ENCODE measurements at places on chromosomes 4 and X.

- no peak for DNase-seq
These were observed 120.5 kb downstream of the CAMK2D start for GRCh38 chr4:113641025-113641431.

GRCh38 chr4:34972189-34972588 is 1272.1 kb downstream of the ARAP2 start:
- DNase-seq, result no peak

GRCh38 chrX:96883608-96884007 is at the start of gene RPA4:
Gene RPA4 (plus strand): TSS chrX:96883908. CDS start chrX:96884311, 403 bp downstream.
- no peak for DNase-seq

DNA sequence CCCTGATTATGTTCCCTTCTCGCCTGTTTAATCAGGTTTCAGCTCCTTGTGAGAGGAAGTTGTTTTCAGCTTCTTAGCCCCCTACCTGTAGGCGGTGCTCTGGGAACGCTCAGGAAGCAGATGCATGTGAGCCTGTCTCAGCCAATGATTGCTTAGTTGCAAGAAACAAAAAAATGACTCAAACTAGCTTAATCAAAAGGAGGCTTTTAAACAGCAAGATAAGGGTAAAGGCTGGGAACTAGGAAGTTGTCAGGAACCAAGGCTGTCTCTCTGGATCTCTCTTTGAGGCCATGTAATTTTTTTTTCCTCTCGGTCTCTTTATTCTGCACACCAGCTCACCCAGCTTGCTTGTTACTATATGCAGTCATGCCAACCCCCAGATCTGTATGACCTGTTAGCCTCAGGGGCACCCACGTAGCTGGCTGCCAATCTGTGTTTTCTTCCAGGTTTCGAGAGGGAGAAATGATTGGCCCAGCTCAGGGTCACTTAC is 109.1 kb downstream of the PTTG2 start:
- peak; percentile 41 for DNase-seq

- DNase-seq, result no peak
These were observed 275.2 kb downstream of the STPG2 start for GRCh38 chr4:97868097-97868496.
